Stomach (tissue), 19 donors: ENCODE measurements at places on chromosomes 7 and 10. TPM values are rescaled to one million over a fixed set of nuclear protein-coding genes. Genes with fewer than 3 reads are reported as not detected.

DNA sequence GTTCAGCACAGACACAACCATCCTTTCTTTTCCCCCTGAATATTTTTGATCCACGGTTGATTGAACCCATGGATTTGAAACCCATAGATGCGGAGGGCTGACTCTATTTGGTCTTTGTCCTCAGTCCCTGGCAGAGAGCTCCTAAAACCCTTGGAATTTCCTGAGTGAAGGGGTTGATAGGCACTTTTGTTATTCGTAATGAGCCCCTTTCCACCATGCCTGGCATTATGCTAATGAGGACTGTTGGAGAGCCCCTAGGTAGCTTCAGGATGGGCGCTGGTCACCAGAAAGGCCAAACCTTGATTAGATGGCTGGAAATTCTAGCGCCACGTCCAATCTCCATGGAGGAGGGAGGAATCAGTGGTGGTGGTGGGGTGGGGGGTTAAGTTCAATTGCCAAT lies 205.8 kb upstream of the GRB10 start:
- DNase-seq: no peak

DNA sequence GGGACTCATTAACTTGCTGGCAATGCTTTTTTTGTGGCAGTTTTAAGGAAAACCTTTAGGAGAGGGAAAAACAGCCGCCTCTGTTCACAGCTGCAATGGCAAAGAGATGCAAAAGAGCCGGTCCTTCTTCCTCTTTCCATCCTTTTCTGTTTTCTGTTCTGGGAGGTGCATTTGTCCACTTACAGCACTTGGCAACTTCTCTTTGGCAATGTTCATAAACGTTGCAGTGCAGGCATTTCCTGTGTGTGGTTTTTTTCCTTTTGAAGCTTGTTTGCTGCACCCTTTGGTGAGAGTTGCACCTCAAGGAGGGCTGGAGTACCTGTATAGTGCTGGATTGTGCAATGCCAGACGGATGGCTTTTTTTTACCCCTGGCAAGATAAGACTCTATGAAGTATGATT lies 53.9 kb upstream of the HABP2 start:
- DNase-seq: no peak

DNA sequence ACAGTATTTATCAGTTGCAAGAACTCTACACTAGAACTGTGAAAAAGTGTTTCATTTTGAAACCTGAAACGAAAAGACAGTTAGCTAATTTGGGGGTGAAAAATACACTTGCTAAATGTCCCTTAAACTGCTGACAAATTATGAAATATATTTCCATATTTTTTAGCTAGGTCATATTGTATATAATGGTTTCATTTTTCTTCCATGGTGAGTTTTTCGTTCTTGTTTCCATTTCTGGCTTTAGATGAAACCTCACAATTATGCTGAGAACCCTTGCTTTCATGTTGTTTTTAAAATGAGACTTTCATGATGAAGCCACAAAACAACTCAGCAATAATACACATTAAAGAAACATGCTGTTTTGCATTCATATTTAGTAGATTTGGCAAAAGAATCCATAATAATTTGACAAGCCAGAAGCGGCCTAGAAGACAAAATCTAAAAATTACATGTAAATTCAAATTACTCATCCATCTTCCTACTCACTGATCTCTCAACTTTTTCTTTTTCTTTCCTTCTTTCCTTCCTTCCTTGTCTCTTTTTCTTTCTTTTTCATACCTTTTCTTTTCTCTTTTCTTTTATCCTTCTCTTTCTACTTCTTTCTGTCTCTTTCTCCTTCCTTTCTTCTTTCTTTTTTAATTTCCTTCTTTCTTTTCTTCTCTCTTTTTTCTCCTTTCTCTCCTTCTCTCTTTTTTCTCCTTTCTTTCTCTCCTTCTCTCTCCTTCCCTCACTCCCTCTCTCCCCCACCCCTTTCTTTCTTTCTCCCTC lies 46.5 kb upstream of the ITGB8 start:
- DNase-seq: no peak

DNA sequence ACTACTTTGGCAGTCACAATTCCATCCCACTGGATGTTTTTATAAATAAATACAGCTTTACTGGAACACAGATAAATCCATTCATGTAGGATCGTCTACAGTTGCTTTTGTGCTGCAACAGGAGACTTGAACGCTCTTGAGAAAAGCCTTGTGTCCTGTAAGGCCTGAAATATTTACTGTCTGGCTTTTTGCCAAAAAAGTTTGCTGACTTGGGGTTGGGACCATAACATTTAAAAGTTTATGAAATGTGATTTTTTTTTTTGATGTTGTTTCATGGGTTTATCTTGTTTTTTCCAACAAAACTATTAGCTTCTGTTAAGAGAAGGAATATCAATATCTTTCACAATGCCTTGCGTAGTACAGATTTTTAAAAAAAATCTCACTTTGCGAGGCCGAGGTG lies 71.1 kb upstream of the MINDY3 start:
- no peak for DNase-seq

DNA sequence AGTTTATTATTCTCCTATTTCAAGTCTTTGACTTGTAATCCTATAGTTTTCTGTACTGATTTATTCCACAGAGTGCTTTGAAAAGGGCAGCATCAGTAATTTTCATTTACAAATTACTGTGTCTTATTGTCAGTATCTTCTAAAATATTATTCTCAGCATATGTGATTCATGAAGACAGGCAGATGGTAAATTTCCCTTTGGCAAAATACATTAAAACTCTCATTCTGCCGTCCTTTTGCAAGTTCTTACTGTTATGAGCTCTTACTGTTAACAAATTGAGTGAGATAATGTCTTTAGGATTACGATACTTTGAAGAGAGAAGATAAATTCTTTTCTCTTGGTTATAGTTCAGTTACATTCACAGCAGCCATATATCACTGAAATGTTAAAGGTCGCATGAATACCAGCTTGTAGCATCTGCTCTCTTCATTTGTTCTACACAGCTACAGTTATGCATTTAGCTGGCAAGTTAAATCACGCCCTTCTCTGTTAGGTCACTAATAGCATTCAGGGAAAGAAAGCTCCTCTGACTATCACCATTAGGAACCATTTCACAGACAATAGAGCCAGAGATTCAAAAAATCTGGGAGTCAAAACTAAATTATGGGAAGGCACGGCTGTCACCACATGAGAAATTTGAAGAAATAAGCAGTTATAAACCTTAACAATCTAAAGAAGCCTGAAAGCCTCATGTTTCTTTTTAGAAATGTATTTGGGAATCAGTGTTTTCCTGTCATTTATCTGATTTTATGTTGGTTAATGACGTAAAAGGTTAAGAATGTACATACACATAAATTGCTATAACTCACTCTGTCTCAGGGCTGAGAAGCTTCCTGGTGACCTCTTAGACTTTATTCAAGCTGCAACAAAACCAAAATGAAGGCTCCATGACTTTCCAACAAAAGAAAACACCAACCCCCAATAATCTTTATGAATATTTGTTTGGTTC lies 109.6 kb upstream of the SP4 start:
- no peak for DNase-seq

DNA sequence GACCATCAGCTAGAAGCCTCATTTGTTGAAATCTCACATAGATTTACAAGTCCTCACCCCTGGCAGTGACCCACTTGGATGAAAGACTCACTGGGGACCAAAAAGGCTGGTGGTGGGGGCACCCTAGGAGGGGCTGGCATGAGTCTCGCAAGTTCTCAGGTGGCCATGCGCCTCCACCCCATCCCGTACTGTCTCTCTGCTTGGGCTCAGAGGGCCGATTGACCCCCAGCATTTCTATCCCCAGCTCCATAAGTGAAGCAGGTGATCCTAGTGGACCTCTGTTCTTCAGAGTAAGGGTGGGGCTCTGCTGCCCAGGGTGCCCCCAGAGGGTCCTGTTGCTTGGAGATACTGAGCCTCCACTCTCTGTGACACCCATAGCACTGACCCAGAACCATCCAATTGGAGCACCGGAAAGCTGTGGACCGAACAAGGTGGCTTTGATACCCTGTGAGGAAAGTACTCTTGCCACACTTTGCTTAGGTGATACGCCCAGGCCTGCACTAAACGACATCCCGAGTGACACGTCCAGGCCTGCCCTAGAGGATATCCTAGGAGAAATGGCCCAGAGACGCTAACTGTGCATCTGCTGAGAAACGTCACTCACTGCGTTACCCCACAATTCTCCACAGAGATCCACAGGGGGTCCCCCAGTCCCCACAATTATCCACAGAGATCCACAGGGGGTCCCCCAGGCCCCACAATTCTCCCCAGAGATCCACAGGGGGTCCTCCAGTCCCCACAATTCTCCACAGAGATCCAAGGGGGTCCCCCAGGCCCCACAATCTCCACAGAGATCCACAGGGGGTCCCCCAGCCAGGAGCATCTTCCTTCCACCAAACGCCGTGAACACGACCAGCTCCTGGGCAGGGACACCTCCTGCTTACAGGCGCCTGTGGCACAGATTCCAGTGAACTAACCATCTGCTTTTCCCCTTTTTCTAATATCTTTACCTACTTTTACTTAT lies 262.9 kb downstream of the PTPRN2 start:
- DNase-seq: no peak

DNA sequence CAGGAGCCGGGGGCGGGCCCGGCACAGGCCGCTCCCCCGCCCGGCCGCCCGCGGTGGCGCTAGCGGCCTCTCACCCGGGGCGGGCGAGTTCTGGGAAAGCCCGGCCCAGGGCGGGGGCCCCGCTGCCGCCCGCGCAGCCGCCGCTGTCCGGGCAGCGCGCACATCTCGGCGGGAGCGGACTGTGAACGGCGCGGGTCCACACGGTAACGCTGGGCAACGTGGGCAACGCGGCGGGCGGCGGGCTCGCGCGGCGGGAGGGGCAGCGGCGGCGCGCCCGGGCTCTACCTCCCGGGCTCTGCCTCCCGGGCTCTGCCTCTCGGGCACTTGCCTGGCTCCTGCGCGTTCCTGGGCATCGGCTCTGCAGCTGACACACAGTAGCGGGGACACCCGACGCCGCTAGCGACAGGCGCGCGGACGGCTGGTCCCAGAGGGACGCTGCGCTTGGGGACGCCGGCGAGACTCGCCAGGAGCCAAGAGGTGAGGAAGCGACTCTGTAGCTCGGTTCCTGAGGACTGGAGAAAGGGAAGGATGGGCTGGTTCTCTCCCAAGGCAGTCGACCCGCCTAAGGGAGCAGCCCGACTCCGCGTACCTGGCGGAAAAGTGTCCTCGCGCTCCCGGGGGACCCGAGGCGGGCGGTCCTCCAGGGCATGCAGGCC lies at the start of gene PLCE1:
TSS of gene PLCE1 (plus strand) at position 150 of the 656 bp plus-strand sequence. CDS start 37,116 bp downstream, outside the sequence.
- DNase-seq: peak; percentile 90

Gene TYW1
- total RNA-seq: 57.8 TPM

Gene ALKBH4
- total RNA-seq: 27.4 TPM

Gene LBX1
- total RNA-seq: not detected
